ENCODE measurements at places on chromosomes 7 and 10.

DNA sequence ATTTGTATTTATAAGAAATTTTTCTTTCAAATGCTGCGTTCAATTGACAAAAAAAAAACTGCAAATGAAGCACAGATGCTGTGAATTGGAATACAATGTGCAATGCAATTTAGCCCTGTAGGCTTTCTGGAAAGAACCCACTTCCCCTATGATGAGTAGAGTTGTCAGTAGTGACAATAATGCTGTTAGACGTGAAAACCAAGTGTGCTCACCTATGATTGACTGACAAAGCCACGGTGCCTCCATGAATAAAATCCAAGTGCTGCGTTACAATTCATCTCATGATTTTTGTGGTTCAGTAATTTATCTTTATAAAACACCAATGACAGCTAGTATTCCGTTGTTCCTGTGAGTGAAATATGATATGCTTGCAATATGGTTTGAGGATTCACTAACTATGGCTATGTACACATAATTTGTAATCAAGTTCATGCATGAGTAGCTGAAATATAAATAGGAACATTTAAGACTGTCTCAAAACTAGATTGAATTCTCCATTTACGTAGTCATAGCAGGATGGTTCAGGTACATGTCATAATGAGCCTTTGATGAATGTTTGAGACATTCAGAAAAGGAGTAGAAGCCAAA is 1160.3 kb downstream of the CNTNAP2 start:
- no peak for DNase-seq

DNA sequence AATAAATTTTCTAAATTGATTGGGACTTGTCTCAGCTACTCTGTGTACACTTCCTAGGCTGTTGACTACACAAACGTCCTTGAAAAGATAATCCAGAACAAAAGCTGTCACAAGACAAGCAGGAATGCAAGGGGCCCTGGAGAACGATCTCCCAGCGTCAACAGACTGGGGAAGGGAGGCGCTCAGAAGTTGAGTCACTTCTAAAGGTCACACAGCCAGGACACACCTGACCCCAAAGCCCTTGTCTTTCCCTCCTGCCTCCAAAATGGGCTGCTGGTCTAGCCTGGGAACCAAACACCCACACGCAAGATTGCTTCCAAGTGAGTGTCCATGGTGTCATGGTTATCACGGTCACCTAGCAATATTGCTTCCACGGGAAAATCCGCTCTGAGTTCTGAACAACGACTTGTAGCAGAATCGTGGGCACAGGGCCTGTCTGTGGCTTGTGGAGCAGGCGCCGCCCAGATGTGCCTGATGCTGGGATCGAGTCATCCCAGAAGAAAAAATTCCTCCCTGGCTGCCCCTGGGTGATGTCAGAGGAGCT is 49.8 kb downstream of the SPOCK2 start:
- DNase-seq, result peak; percentile 27

DNA sequence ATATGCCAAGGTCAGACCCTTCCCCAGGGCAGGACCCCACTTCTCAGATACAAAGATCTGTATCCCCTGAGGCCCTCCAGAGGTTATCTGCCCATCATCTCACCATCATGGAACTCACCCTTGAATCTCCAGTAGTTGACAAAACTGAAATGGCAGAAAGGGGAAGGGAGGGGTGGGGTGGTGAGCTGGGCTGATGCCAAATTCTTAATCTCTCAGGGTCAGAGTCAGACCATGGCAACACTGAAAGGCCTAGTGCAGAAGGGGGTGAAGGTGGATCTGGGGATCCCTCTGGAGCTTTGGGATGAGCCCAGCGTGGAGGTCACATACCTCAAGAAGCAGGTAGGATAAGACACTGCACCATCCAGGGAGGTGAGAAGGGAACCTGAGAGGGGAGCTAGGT is 3.1 kb downstream of the CNPY4 start:
- DNase-seq, result no peak

- no peak for DNase-seq
Measured at GRCh38 chr10:66151346-66151745, 774.5 kb upstream of the LRRTM3 start.

DNA sequence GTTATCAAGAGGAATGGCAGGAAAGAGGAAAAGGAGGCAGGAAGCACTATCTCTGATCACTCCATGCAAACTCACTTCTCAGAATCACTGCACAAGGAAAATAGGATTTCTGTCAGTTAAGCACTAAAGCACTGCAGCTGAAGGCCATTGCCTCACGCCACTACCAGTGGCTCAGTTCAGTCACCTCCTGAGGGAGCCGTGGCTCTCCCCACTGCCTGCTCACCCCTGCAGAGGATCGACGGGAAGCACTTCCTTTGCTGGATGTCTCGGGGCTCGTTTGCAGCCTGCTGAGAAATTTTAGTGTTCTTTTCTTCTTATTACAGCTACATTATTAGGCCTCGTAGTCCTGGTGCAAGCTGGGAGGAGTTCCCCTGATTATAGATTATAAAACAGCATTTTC is 90.1 kb upstream of the ADCY1 start:
- no peak for DNase-seq

DNA sequence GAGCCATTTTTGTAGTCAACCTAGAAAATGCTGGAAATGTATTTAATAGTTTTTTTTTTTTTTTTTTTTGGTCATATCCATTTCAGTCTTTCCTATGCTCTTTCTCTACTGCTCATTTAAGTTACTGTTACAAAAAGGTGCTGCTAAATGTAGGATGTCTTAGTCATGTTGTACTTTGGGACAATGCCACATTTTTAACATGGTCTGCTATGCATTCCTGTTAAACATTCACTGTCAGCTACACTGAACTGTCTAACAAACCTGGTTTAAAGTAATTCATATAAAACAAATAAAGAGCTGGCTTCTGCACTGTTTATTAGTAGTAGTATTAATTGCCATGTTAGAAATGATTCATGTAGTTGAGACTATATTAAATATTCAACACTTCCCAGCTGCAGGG is 108.6 kb downstream of the NSUN6 start:
- peak; percentile 62 for DNase-seq

DNA sequence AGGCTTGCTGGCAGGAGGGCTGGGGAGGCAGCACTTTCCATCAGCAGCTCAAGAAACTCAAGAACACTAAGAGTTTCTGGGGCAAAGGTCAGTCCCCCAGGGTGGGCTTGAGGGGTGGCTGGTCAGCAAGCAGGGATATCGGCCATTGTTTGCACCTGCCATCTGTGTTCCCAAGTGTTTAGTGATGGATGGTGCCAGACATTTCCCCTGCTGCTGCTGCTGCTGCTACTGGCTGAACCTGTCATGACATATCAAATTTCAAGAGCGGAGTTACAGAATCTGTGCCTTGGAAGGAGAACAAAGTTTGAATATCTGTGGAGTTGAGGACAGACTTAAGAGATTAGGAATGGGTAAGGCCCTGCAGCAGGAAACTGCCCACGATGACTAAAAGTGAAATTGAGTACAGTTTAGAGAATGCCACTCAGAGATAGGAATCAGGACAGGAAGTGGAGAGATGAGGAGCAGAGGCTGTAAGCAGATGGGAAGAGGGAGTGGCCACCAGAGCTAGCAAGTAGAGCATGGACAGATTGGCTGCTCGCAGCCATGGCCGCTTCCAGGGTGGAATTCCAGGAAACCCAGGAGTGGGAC is 39.2 kb upstream of the PPP1R3C start:
- peak; percentile 58 for DNase-seq

- DNase-seq, result no peak
Measured at GRCh38 chr10:88491314-88491713, 91.8 kb downstream of the RNLS start.

- no peak for DNase-seq
Measured at GRCh38 chr7:88276605-88277153, 30.0 kb downstream of the STEAP4 start.

GRCh38 chr10:16656895-16657294 is 135.2 kb upstream of the C1QL3 start:
- DNase-seq, result no peak

GRCh38 chr10:100289641-100290040 is 3.2 kb upstream of the BLOC1S2 start:
- no peak for DNase-seq

DNA sequence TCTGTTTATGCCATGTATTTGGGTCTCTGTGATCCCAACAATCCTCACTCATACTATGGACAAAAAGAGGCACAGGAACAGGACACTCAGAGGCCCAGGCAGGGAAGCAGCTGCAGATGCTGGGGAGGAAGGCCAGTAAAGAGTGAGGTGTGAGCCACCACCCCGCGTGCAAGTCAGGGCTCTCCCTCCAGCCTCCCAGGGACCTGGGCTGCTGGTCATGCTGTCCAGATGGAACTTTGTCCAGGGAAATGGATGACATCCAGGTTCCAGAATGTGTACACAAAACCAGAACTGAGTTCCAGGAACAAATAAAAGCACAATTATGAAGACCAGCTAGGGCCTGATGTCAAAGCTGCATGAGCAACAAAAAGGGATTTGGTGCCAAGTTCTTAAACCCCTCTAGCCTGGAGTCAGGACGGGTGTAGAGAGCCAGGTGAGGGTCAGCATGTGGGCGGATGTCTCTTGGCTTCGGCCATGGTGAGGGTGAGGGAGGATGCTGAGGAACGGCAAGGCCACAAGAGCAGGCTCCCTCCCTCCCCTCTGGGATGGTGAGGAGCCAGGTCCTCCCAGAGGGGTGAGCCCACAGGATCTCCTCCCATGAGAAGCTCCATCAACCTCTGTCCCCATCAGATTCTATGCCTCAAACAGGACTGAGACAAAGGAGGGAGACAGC is 739.7 kb downstream of the PARD3 start:
- no peak for DNase-seq

GRCh38 chr7:2182461-2182860 is 50.3 kb downstream of the MAD1L1 start:
- DNase-seq, result no peak

DNA sequence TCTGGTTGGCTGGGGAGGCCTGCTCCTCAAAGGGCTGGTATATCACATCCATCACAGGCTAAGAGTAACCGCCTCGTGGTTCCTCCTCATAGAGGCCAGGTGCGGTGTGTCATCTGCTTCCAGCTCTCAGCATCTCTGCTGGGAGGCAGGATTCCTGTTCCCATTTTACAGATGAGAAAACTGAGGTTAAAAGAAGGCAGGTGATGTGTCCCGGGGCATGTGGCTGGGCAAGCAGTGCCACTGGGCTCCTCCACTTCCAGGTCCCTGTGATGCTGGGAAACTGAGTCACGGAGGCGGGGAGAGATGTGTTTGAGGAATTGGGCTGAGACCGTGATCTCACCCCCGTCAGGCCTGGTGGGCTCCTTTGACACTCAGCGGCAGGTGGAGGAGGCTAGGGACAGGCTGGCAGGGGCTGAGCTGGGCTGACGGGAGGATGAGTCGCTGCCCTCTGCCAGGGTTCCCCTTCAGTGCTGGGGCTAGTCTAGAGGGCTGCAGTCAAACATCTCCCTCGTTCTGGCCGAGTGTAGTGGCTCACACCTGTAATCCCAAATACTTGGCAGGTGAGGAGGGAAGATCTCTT is 9.4 kb downstream of the ARPC1B start:
- no peak for DNase-seq

DNA sequence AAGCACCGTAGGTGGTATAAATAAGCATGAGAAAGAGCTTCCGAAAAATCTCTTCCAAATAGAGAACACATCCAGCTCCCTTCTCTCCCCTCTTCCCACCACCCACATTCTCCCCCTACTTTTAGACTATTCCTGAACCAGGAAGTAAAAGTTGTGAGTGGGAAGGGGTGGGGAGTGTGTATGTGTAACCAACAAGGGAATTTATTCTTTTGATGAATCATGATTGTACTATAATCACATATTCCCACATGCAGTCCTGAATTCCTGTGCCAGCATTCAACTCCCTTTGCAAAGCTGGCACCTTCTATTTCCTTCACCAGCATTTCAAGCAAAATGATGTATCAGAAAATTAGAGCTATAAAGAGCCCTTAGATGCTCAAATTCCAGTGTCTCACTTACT is 230.6 kb upstream of the CHRM2 start:
- no peak for DNase-seq

GRCh38 chr10:111297351-111297848 is 220.6 kb downstream of the ADRA2A start:
- no peak for DNase-seq

DNA sequence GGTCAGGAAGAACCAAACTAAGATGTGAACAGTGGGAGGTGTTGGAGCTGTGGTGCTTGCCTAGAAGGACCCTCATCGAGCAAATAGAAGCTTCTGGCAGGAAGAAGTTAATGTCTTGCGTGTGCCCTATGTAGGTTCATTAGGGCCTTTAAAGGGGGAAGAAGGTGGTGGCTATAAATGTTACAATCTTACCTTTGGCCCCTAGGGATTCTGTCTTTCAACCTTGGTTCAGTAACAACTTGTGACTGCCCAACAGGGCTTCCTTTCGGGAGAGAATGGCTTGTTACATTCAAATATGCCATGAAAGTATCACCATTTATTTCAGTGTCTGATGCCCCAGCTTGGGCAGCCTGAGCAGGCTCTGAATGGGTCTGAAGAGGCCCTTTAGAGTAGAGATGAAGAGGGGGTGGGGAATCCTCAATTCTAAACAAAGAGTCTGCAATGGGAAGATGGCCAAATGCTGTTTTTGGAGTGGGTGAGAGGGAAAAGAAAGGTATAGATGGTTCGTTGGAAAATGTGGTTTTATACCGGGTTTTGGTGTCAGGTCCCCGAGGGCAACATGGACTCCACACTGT is 108.0 kb downstream of the TCF7L2 start:
- DNase-seq, result no peak

Measured in choroid plexus epithelial cell (primary cell).